ENCODE measurements at places on chromosomes 2 and 18.

- peak; percentile 11 for DNase-seq
Observed at GRCh38 chr2:200509235-200509611, 645 bp downstream of the KCTD18 start.

GRCh38 chr2:41668529-41668928, 379.3 kb upstream of the PKDCC start:
- DNase-seq: no peak

- no peak for DNase-seq
Observed at GRCh38 chr2:20351555-20352229, 1.0 kb upstream of the PUM2 start.

- DNase-seq: peak; percentile 87
Observed at GRCh38 chr2:113198790-113199612, 25.2 kb downstream of the PSD4 start.

DNA sequence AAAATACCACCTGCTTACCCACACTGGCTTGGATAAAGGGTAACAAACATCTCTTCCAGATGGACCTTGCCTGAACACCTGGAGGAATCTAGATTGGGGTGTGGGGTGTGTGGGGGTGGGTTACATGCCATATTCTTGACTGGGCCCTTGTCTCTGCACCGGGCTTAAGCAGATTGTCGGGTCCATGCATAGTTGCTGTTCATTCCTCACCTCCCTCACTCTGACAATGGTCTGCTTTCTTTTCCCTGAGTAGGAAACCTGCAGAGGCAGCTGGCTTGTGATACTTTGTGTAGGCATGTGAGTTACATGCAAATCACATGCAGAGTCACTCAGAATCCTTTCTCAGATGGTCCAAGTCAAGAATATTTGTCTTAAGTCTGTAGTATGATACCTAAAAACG, 112.8 kb upstream of the GLS start:
- DNase-seq: no peak

- no peak for DNase-seq
Observed at GRCh38 chr2:91974401-91975129, 2896.7 kb upstream of the TEKT4 start.

GRCh38 chr2:101516823-101517690, 42.1 kb upstream of the RFX8 start:
- no peak for DNase-seq

- DNase-seq: no peak
Observed at GRCh38 chr2:238728330-238729260, 119.3 kb upstream of the TWIST2 start.
